ENCODE measurements at places on chromosomes 13 and 19. TPM values are rescaled to one million over a fixed set of nuclear protein-coding genes. Genes with fewer than 3 reads are reported as not detected.

DNA sequence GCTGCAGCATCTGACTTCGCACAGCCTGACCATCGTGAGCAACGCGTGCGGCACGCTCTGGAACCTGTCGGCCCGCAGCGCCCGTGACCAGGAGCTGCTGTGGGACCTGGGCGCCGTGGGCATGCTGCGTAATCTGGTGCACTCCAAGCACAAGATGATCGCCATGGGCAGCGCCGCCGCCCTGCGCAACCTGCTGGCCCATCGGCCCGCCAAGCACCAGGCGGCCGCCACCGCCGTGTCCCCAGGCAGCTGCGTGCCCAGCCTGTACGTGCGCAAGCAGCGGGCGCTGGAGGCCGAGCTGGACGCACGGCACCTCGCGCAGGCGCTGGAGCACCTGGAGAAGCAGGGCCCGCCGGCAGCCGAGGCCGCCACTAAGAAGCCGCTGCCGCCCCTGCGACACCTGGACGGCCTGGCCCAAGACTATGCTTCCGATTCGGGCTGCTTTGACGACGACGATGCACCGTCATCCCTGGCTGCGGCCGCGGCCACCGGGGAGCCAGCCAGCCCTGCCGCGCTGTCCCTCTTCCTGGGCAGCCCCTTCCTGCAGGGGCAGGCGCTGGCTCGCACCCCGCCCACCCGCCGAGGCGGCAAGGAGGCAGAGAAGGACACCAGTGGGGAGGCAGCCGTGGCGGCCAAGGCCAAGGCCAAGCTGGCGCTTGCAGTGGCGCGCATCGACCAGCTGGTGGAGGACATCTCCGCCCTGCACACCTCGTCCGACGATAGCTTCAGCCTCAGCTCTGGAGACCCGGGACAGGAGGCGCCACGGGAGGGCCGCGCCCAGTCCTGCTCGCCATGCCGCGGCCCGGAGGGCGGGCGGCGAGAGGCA lies 13.6 kb downstream of the C19orf25 start:
- no peak for DNase-seq

ZGLP1 gene
- 1.6 TPM for total RNA-seq

GRCh38 chr13:89550938-89551337 lies 1796.5 kb upstream of the MIR17HG start:
- no peak for DNase-seq

DNA sequence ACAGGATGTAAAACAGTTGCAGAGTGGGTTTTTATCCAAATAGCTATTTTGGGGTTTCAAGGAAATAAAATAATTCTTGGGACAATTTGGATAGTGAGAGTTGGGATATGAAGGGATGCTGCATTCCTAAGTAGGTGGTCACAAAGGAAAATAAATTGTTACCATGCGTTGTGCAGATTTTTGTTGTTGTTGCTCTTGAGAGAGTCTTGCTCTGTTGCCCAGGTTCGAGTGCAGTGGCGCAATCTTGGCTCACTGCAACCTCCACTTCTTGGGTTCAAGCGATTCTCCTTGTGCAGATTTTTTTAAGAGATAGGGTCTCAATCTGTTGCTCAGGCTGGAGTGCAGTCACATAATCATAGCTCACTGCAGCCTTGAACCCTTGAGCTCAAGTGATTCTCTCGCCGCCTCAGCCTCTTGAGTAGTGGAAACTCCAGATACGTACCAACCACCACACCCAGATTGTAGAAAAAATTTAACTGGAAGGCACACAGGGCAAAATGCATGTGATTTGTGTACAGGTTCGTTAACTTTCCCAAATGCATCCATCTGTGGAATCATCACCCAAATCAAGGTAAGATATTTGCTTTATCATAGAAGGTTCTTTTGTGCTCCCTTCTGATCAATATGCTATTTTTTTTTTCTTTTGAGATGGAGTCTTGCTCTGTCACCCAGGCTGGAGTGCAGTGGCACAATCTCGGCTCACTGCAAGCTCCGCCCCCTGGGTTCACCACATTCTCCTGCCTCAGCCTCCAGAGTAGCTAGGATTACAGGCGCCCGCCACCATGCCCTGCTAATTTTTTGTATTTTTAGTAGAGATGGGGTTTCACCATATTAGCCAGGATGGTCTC lies 16.0 kb downstream of the SLC1A5 start:
- DNase-seq: no peak

- DNase-seq: no peak
These were observed 10.6 kb downstream of the DCAF15 start for GRCh38 chr19:13962699-13963602.

PTGIR gene
- total RNA-seq: not detected

Measured in occipital lobe (tissue), 3 donors.